Mucosa of descending colon (tissue), 3 donors: ENCODE measurements at places on chromosomes 13 and 19.

- DNase-seq = peak; percentile 90
These were observed 10.4 kb upstream of the JUND start for GRCh38 chr19:18291590-18292461.

GRCh38 chr13:31786011-31786410, 46.7 kb downstream of the RXFP2 start:
- no peak for DNase-seq

DNA sequence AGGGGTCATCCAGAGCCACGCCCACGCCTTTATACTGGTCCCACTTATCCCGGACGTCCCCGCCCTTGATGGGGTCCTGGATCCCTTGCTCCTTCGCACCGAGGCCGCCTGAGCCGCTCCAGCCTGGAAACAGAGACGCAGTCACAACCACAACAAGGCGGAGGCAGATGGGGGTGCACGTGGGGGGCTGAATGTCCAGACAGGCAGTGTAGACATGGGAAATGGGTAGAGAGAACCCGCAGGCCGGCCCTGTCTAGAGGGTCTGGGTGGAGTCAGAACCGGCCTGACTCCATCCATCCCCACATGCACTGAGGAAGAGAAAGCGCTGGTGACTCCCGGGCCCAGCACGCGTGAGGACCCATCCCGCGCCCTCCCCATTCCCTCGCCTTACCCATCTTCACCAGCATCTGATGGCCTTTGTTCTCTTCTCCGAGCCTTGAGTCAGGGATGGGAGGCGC, 23.0 kb downstream of the CHERP start:
- DNase-seq = no peak

DNA sequence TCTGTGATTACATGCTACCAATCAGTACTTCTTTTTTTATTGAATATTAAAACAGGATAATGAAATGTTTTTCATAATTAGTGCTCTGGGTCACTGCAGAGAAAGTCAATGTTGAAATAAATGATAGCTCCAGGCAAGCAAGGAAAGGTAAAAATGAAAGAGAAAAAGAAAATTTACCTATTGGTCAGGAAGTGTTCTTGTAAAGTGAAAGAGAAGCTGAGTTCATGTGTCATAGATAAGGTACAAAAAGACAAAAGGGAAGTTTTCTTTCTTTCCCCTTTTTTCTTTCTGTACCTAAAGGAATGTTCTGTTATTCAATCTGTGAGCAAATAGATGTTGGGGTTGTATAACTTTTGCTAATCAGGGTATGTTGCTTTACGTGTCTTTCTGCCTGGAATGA, 197.0 kb downstream of the PCDH9 start:
- no peak for DNase-seq

DNA sequence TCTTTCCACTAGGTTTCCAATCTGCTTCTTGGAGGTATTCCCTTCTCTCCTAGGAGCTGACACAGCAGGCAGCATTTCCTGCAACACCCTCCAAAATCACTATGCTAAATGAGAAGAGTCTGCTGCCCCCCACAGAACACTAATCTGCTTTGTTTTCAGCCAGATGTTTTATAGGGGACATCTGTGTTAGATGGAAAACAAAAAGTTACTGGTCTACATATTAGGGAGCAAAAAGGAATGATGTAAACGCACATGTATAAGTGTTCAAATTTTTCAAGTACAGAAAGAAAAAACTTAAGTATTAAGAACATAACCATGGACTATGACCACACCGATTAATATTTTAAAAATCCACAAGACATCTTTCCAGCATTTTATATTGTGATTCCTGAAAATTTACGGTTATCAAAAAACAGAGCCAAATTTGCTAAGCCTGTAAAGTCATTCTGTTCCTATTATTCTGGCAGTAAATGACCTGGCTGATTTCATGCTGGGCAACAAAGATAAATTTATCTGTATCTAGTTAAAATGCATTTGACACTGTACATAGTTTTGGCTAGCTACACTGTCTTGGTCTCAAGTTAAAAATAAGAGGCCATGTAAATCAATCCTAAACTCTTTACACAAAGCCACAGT, 63.3 kb downstream of the DCLK1 start:
- no peak for DNase-seq

- peak; percentile 63 for DNase-seq
These were observed 3.1 kb downstream of the KLF5 start for GRCh38 chr13:73061876-73062275.
